Activated CD4-positive, alpha-beta T cell treated with anti-CD3 and anti-CD28 coated beads, Interleukin-2, amount 50 U/mL, for 4 hours (primary cell): ENCODE measurements at places on chromosomes 5 and 9.

DNA sequence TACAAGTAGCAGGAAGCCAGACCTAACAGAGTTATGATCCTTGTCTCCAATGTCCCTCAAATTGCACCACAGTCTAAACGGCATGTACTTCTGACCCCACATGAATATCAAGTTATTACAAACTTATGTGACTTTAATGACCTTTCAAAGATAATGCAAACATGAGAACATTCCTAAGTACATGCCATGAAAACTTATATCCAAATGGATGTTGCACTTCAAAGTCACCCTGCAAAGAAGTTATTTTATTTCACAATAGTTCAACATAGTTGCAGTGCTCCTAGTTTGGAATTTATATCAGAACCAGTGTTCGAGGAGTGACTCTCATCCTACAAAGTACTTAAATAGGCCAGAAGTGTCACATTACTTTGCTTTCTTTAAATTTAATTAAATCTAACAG lies 41.2 kb upstream of the ITGA1 start:
- no peak for DNase-seq

DNA sequence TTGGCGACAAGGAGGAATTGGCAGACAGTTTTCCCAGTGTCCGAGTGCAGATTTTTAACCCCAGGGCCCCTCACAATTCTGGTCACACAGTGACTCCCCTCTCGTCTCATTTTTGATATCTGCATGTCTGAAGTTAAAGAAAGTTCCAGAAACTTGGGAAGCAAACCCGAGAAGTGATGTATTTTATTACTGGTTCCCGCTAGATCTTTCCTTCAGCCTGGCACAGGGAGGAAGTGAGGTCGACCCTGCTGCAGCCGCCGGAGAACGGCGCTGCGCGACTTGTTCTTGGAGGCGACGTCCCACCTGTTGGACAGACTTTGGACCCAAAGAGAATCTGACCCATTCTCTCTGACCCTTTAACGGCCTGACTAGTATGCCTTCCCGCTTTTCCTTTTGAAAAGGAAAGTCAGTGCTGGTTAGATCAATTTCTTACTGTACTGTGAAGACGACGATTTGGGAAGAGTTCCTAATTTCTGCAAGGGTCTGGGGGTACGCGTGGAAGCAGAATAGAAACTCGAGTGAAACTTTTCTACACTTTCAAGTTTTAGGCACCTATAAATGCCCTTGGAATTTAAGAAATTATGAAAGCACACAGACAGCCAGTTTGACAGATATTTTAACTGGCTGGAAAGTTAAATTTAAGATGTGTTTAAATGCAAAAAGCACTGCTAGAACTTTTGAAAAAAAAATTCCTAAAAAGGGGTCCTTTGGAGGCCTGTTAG lies 744 bp downstream of the OTULIN start:
- no peak for DNase-seq

DNA sequence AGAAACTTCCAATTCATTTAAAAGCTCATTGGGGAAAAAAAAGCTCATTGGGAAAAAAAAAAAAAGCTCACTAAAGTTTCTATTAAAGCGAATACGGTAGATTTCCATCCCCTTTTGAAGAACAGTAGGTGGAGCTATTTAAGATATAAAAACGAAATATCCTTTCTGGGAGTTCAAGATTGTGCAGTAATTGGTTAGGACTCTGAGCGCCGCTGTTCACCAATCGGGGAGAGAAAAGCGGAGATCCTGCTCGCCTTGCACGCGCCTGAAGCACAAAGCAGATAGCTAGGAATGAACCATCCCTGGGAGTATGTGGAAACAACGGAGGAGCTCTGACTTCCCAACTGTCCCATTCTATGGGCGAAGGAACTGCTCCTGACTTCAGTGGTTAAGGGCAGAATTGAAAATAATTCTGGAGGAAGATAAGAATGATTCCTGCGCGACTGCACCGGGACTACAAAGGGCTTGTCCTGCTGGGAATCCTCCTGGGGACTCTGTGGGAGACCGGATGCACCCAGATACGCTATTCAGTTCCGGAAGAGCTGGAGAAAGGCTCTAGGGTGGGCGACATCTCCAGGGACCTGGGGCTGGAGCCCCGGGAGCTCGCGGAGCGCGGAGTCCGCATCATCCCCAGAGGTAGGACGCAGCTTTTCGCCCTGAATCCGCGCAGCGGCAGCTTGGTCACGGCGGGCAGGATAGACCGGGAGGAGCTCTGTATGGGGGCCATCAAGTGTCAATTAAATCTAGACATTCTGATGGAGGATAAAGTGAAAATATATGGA lies at the start of gene PCDHGA12:
PCDHGA12 (plus strand) TSS at position 176 of the 782 bp plus-strand sequence; CDS start at position 429, 253 bp downstream.
- no peak for DNase-seq

DNA sequence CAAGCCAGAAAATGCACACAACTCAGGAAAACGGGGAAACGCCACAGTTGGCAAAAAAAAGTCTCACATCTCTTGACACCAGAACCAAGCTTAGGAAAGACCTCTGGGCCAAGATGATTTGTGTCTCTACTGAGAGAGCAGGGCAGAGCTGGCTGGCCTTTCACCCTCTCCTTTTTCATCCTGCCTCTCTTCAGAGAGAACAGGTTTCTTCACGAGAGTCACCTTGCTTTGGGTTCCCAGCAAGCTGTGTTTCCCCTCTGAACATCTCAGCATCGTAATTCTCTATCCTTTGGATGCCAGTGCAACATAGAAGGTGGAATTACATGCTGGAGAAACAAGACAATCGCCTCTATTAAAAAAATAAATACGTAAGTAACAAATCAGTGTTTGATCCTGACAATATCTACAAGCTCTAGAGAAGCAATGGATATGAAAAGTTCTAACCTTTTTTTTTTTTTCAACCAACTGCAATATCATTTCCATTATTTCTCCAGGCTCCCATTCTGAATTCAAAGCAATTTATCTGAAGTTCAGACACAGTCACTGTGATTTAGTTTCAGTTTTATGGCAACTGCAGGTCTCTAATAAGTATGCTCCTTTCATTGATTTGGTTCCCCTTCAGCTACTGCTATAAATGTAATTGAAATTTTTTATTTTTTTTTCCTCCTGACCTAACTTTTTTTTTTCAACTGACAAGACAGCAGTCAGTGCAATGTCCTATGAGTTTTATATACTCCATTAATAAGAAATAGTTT lies 708.6 kb downstream of the DTWD2 start:
- DNase-seq, result no peak

DNA sequence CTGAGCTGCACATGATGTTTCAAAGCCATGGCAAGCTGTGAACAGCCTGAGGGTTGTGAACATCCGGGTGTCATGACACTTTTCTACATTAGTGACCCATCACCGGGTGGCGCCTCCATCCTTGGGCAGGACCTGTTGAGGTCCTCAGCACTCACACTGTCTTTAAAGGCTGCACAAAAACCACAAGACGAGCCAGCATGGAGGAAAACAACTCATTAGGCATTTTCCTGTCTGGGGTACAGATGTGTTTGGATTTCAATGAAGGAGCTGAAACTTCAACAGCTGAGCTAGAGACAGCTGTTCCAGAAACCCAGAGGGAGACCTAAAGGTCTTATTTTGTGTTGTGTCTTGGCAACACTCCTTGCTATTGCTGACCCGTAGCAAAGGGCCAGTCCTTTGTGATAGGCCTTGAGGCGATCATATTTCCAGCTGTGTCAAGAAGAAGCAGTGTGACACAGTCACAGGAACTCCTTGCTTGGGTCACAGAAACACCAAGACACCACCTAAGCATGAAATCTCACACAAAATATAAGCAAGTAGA lies 151.8 kb upstream of the VLDLR start:
- DNase-seq, result no peak

DNA sequence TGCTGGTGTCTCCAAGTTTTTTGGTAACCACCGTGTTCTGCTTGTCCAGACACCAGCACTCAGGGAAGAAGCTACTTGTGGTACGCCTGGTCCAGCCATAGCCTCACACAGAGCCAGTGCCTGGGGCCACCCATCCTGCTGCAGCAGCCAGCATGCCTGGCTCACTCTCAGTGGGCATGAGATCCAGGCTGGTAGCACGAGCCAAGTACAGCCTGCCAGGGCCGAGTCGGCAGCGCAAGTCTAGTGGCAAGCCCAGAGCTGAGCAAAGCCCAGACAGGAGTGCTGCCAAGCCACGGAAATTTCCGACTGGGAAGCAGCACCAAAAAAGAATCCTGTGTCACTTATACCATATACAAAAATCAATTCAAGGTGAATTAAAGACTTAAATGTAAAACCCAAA lies 36.3 kb upstream of the FBXL17 start:
- no peak for DNase-seq

DNA sequence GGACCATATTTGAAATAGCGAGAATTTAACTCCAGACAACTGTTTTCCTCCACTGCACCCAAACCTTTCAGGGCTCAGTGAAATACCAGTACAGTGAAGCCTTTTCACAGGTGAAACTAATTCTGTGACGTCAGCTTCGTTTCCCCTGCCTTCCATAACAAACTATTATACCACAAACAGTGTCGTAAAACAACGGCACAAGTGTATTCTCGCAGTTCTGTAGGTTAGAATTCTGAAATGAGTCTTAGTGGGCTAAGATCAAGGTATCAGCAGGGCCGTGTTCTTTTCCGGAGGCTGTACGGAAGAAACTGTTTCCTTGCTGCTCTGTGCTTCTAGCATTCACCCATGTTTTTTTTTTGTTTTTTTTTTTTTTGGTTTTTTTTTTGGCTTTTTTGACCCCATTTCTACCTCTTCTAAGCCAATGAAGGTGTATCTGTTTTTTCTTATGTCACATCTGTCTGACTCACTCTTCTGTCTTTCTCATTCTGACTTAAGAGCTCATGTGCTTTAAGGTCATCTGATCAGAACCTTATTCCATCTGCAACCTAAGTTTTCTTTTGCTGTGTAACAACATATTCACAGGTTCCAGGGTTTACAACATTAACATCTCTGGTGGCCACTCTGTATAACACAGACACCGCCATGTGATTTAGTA lies 20.1 kb downstream of the ISOC1 start:
- DNase-seq, result no peak

- DNase-seq, result no peak
Observed at GRCh38 chr5:169631360-169631759, 5.7 kb upstream of the DOCK2 start.

GRCh38 chr5:170126626-170127025 lies 20.9 kb downstream of the FOXI1 start:
- DNase-seq, result no peak

- DNase-seq, result no peak
Observed at GRCh38 chr5:171538681-171539080, 119.2 kb downstream of the FGF18 start.

DNA sequence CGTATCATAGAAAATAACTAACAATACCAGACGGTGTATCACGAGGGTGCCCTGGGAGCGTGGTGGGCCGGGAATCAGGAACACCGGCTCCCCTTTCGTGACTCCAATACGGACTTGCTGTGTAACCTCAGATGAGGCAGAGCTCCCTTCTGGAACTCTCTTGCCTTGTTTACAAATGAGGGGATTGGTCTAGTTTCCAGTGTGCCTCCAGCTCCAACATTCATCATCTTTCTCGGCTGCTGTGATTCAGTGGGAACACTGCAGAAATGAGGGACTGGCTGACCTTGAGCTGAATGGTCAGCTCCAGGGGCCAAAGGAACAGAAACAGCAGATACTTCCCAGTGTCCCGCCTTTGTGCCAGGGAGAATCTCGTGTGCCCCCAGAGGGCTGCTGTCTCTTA lies 22.6 kb upstream of the TGFBI start:
- DNase-seq, result no peak
